Activated gamma-delta T cell (primary cell): ENCODE measurements at places on chromosomes 1 and 21.

DNA sequence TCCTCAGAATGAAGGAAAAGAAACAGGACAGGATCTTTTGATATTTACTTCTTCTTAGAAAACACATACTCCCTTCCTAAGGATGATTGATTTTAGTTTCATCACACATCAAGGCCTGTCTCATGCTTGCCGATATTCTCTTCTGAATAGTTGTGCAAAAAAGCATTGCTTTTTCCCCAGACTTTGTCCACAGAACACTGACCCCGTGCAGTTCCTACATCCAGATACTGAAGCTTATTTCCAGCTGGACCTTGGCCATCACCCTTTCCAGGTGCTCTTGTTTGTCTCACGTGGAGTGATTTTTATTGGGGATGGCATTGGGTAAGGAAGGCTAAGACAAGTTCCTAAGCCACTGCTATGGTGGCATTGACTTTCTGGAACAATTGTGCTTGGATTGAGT, 197.3 kb upstream of the HOOK1 start:
- DNase-seq: no peak

GRCh38 chr1:229848752-229849677, 218.0 kb upstream of the GALNT2 start:
- DNase-seq: no peak

GRCh38 chr21:44571296-44571695, 2.2 kb upstream of the KRTAP10-4 start:
- no peak for DNase-seq

GRCh38 chr1:235253219-235253962, 74.6 kb downstream of the ARID4B start:
- DNase-seq: no peak

- DNase-seq: no peak
Observed at GRCh38 chr1:7455796-7456721, 315.0 kb upstream of the VAMP3 start.

DNA sequence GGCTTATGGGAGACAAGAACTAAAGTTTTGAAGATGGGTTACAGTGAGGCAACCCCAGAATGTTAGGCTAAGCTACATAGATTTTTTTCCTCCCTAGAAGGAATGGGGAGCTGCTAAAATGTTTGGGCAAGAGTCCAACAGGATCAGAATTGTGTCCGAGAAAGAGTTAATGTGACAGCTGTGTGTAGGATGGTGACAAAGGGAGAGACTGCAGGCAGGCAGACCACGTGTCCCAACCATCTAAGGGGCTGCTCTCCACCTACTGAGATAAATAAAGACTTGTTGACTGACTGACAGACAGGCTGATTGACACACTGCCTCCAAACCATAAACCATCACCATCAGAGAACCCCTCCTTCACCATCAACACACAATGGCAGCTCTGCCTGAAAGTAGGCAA, 133.7 kb upstream of the CTTNBP2NL start:
- no peak for DNase-seq

GRCh38 chr1:117060441-117061317, 553 bp downstream of the TTF2 start:
- peak; percentile 17 for DNase-seq

DNA sequence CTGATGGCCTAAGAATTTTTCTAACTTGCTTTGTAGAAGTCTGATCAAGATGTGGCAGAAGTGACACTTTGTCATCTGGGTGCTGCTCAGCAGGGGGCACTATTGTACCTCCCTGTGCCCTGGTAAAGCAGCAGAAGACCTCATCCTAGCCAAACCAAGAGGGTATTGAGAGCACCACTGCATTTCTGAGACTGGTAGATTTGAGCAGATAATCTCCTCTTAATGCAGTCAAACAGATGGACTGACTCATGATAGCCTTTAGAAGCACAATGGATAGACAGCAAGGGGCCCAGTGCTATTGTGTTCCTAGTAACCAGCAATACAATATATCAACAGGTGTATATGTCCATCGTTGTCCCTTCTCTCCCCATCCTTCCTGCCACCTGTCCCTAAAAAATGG, 5.7 kb downstream of the TPM3 start:
- DNase-seq: no peak

DNA sequence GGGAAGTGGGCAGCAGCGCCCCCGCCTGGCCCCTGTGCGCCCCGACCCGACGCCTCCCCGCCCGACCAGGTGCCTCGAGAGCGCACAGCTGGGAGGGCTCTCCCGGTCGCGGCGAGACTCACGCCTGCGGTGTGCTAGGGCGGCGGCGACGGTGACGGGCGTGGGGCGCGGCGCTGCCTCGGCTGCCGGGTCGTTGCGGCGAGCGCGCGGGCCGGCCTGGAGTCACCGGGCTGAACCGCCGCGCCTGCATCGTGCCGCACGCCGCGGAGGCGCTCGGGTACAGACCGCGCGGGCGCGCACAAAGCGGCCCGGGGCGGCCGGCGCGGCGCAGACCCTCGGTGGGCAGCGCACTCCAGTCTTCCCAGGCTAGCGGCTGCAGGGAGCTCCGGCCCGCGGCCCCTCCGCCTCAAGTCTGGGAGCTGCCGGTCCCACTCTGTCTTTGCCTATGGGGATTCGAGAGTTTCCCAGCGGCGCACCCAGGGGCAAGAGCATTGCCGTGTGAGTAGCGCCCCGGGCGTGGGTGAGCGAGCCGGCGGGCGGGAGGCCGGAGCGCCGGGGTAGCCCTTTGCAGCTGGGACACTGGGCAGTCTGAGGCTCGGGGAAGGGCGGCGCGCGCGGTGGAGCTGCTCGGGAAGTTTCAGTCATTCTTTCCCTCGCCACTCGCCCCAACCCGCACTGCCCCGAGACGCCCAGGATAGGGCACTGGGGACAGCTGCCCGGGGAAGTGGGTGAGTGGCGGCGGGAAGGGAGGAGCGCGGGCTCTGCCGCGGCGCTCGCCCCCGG, at the start of gene SLC35F3:
Gene SLC35F3, plus strand, starts transcription at position 44 of the 783 bp plus-strand sequence.
- DNase-seq: no peak

GRCh38 chr1:175072099-175072951, 4.7 kb downstream of the TNN start:
- DNase-seq: no peak

DNA sequence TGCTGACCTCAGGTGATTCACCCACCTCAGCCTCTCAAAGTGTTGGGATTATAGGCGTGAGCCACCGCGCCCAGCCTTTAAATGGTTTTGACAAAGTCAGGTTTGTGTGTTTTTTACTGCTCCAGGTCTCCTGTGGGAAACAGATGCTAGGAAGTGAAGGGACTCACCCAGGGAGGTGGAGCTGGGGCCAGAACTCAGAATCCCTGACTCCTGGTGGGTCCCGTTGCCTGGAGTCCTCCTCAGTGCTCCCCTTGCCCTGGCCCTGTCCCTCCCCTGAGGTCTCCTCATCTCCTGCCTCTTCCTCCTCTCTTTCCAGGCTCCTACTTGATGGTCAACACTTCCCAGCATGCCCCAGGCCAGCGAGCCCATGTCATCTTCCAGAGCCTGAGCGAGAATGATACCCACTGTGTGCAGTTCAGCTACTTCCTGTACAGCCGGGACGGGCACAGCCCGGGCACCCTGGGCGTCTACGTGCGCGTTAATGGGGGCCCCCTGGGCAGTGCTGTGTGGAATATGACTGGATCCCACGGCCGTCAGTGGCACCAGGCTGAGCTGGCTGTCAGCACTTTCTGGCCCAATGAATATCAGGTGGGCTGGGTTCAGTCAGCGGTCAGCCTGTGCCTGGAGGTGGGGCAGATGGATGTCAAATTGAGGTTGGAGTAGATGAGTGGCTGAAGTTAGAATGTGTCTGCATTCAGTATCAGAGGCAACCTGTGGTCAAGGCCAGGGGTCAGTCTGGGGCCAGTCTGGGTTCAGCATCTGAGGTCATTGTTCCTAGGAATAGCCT, 22.1 kb downstream of the PTPRU start:
- no peak for DNase-seq

GRCh38 chr21:36539434-36540150, 59.7 kb upstream of the CLDN14 start:
- no peak for DNase-seq

GRCh38 chr21:41043014-41043413, 124.9 kb upstream of the BACE2 start:
- no peak for DNase-seq

GRCh38 chr1:42675467-42675866, 6.8 kb upstream of the YBX1 start:
- no peak for DNase-seq

DNA sequence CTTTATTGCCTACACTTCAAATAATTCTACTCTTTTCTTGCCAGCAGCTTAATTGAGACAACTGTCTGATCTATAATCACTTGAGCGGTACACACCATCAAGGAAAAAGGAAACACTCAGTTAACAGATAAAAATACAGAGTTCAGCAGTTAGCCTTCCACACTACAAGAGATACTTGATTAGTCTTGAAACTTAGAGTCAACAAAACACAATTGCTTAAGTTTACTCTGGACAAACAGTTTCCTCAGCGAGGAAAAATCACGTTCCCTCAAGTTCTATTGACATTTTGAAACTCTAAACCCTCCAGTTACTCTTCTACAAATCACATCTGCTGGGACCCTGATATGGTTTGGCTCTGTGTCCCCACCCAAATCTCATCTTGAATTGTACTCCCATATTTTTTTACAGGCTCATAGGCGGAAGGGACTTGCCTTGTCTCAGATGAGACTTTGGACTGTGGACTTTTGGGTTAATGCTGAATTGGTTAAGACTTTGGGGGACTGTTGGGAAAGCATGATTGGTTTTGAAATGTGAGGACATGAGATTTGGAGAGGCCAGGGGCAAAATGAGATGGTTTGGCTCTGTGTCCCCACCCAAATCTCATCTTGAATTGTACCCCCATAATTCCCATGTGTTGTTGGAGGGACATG, 140.4 kb downstream of the CDC7 start:
- no peak for DNase-seq

- DNase-seq: no peak
Observed at GRCh38 chr1:26556111-26556510, 26.6 kb downstream of the RPS6KA1 start.

- no peak for DNase-seq
Observed at GRCh38 chr1:6591222-6591621, 11.4 kb downstream of the ZBTB48 start.

- no peak for DNase-seq
Observed at GRCh38 chr21:16978309-16978895, 534.4 kb upstream of the CXADR start.

- no peak for DNase-seq
Observed at GRCh38 chr1:58670181-58670580, 29.7 kb downstream of the MYSM1 start.

GRCh38 chr1:192395895-192396294, 79.1 kb downstream of the RGS21 start:
- no peak for DNase-seq

DNA sequence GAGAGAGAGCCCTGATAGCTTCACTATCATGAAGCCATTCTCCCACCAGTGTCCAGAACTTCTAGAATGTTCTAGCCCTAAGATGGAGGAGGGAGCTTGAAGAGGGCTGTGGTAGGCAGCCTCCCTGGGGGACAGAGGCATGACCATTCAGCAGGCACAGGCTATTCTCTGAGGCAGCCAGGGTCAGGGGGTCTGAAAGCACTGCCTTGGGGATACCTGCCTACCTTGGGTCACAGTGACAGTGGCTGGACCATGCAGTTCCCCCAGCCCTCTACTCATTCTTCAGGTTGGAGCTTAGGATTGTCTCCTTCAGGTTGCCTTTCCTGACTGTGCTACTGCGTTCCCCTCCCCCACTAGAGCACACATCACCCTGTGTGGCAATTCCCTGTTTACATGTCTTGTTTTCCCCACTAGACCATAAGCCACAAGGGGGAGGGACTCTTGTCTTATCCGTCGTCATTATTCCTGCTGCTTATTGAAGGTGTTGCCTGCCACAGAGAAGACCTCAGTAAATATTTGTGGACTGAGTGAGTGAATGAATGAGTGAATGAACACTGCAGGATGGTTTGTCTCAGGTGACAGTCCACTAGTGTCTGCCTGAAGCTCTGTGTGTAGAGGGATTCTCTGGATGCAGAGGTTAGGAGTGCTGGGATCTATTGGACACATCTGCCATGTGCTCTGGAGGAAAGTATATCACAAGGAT, 5.2 kb downstream of the ZDHHC18 start:
- no peak for DNase-seq

- DNase-seq: no peak
Observed at GRCh38 chr1:242427519-242427918, 97.0 kb downstream of the PLD5 start.

DNA sequence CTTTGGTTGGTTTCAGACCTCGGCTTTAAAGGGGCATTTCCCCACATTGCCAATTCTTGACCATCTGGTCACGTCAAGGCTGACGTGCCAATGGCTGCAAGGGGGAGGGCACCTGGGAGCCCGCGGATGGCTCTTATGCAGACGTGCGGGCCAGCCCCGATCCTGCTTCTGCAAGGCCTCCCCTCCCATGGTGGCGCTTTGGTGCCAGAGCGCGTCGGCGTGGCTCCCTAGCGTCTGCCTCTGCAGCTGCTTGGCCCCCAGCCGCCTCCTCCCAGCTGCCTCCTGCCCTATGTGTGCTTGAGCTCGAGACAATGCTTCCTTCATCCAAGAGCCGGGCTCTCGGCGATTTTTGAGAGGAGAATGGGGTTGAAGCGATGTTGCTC, 29.1 kb downstream of the SKI start:
- no peak for DNase-seq

DNA sequence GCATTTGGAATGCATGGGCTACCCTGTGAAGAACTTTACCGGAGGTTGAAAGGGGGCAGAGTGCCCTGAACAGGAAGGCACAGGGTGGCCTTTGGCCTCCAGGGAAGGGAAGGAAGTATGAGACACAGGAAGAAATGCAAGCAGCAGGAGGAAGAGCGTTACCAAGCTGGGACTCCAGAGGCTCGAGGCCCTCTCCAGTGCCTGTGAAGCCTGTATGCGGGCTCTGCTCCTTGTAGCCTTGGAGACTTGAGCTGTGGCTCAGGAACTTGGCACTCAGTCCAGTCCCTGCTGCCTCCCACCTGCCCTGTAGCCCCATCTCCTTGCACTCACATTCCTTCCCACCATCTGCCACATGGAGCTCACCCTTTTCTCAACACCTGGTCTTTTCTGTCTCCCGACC, 33.5 kb upstream of the RNF19B start:
- no peak for DNase-seq

GRCh38 chr1:47559944-47560695, 122.3 kb downstream of the FOXD2 start:
- DNase-seq: no peak

DNA sequence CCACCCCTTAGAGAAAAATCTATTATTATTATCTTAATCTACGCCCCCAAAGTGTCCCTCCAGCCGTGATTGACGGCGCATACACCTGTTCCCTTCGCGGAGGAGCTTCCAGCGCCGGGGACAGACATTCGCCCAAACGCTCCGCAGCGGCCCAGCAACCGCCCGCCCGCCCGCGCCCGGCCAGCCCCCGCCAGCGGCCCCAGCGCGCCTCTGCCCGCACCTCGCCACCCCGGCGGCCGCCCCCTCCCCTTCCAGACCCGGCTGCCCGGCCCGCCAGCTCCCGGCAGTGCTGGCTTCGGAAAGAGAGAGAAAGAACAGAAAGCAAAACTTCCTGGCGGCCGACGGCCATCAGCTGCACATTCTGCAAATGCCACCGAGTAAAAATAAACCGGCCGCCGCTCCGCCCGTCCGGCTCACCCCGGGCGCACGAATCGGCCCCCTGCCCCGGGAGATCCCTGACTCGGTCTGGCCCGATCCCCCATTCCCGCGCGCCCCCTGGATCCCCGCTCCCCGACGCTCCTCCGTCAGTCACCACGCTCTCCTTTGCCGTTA, 1.6 kb downstream of the CASZ1 start:
- no peak for DNase-seq

GRCh38 chr1:239829535-239829934, 262.1 kb upstream of the FMN2 start:
- DNase-seq: no peak
